Memory B cell (primary cell): ENCODE measurements at places on chromosomes 1 and 21.

DNA sequence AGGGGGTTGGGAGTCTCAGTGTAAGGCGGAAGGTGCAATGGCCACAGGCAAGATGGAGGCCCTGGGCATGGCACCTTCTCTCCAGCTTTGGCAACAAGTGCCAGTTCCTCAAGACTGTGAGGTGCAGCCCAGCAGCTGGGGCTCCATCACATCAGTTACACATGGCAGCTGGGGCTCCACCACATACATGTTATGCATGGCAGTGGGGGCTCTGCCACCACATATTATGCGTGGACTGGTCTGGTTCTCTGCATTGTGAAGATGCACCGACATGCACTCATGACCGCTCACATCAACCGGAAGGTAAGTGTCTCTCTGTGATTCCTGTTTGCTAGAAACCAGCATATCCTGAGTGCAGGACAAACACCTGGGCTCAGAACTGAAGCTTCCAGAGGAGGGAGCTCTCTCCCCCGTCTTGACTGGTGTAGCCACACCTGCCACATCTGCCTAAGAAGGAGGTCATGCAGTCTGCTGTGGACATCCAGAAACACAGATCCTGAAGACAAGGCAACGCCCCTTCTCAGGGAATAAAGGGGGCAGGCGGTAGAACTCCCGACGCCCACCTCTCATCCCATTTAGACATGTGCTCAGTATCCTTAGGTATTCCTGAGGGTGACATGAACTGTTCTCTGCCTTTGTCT is 104.1 kb upstream of the TMPRSS2 start:
- no peak for DNase-seq

GRCh38 chr1:72649211-72649888 is 367.0 kb upstream of the NEGR1 start:
- no peak for DNase-seq

- no peak for DNase-seq
These were observed 204.1 kb downstream of the FMN2 start for GRCh38 chr1:240295811-240296210.

- no peak for DNase-seq
These were observed 72.2 kb downstream of the PLEKHA6 start for GRCh38 chr1:204287466-204287891.

GRCh38 chr1:244861683-244862082 is 2.7 kb downstream of the HNRNPU start:
- DNase-seq, result no peak

GRCh38 chr1:222654849-222655248 is 37.0 kb downstream of the MIA3 start:
- peak; percentile 32 for DNase-seq

DNA sequence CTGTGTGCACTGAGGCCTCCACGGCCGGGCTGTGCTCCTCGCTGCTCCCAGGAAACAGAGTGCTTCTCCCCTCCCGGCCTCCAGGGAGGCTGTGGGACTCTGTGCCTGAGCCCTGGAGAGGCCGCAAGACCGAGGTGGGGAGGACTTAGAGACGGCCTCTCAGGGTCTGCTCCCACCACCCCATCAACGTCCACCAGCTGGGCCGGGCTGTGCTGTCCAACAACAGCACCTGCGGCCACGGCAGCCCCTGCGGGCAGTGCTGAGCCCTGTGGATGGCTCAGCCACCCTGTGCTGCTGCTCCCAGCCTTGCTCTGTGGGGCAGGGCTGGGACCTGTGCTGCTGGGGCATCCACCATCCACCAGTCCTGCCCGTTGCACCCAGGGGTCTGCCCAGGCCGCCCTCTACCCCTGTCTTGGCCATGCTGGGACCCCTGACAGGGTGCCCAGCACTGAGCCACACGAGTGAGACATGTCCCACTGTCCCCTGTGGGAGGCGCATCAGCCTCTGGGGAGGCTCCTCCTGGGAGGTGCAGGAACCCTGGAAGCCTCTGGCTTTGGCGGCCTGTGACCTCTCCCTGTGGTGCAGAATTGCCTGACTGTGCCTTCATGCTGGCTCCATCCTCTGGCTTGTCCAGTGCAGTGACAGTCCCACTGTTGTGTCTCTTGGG is 31.2 kb upstream of the LRRC3 start:
- no peak for DNase-seq

- DNase-seq, result no peak
These were observed 150.8 kb downstream of the MAST2 start for GRCh38 chr1:45953934-45954847.

- peak; percentile 57 for DNase-seq
These were observed at the start of gene CTTNBP2NL for GRCh38 chr1:112395821-112396652. Gene CTTNBP2NL, plus strand, starts transcription at chr1:112396214. Its CDS starts 19,952 bp downstream, at chr1:112416166.

DNA sequence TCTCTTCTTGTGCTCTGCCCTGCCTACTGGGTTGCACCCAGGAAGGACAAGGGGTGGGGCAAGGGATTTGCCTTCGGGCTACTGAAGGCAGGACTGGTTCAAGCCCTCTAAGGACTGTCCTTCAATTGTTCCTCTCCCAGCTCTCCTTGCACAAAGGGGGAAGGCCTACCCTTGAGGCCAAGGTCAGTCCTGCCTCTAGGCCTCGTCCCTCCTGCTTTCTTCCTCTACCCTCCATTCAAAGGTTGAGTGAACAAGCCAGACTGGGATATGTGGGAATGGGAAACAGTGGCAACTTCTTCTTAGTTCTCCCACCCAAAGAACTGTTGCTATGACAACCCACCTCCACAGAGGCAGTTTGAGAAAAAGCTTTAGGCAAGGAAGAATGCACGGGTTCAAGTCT is 2.7 kb downstream of the LURAP1 start:
- no peak for DNase-seq

GRCh38 chr21:33817663-33818451 is 97.7 kb downstream of the ATP5PO start:
- no peak for DNase-seq

GRCh38 chr1:166040202-166040997 is 126.4 kb downstream of the FAM78B start:
- no peak for DNase-seq

DNA sequence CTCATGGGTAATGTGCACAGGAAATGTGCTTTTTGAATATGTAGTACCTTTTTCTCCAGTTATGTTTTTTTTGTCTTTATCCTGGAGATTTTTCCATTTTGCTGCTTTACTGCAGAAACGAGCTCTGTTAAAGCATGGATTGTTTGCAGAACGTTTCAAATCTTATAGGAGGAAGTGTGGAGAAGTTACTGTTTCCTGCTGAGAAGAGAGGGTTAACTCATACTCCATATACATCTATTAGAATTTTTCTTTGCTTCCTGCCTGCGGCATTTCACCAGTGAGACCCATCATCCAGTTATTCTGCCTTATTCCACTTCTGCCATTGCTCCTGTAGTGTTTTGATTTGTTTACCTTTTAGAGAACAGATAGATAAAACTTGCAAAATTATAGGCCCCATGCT is 2.0 kb downstream of the RPRD2 start:
- no peak for DNase-seq

GRCh38 chr1:153771841-153772593 is 3.2 kb upstream of the SLC27A3 start:
- no peak for DNase-seq

GRCh38 chr1:6743189-6744101 is 41.8 kb upstream of the CAMTA1 start:
- no peak for DNase-seq

- DNase-seq, result no peak
These were observed 19.9 kb upstream of the KCNJ6 start for GRCh38 chr21:37936010-37936785.

- DNase-seq, result no peak
These were observed 38.8 kb downstream of the EGLN1 start for GRCh38 chr1:231383159-231383860.

DNA sequence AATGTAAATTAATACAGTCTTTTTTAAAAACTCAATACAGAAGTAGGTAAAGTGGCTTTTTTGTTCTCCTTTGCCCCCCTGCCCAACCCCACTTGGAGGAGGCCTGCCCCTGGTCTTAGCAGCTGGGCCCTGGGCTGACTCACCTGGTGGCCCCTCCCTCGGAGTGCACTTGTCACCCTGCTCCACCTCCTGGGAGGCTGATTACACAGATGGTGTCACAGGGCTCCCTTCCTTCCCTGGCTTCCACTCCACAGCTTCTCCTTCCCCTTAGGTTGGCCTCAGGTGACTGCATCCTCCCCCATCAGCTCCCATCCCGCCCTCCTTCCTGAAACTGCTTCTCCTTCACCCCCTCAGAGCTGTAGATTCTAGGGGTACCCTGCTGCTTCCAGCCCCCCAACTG is 11.7 kb upstream of the CAPN9 start:
- DNase-seq, result no peak

DNA sequence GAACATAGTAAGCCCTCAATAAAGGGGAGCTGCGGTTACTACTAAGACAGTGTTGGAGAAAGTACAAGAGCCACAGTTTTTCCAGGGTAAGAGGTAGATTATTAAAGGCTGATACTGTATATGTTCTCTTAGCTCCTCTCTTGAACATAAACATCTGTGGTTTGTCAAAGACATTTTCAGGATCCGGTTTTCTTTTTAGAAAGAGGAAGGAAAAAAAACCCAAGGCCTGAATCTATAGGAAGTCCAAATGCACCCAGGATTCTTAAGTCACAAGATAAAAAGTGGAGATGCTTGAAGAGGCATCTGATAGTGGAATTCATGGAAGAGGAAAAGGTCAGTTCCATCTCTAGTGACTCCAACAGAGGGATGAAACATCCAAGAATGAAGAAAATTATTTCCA is 24.6 kb upstream of the SLC45A3 start:
- no peak for DNase-seq

DNA sequence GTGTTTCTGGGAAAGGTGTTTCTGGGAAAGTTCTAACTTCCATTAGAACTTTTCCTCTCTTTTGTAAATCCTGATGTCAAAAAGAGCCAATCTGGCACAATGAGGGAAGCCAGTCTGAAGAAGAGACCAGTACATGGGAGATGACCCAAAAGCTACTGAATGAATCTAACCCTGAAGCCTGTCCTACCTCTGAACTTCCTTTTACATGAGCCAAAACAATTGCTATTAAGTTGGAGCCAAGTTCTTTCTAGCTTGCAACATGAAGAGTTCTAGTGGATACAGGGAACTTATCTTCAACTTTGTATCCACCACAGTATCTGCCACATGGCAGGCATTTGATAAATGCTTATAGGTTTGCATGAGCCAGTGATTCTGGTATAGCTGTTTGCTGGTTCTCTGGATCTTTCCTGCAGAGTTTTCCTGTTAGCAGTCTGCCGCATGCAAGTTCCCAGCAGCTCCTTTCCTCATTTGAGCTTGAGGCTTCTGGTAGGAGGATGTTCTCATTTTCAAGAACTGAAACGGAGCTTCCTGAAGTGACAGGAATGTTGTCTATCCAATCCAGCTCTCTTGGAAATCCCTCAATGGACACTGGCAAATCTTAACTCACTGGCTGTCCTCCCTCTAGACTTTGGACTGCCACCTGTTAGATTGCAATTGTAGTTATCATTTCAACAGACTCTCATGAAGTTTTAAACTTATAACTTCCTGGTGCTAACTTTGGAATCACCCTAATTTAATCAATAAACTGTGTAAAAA is 73.1 kb upstream of the LPGAT1 start:
- DNase-seq, result no peak

- no peak for DNase-seq
These were observed 40.0 kb upstream of the DPH5 start for GRCh38 chr1:101065575-101065974.

DNA sequence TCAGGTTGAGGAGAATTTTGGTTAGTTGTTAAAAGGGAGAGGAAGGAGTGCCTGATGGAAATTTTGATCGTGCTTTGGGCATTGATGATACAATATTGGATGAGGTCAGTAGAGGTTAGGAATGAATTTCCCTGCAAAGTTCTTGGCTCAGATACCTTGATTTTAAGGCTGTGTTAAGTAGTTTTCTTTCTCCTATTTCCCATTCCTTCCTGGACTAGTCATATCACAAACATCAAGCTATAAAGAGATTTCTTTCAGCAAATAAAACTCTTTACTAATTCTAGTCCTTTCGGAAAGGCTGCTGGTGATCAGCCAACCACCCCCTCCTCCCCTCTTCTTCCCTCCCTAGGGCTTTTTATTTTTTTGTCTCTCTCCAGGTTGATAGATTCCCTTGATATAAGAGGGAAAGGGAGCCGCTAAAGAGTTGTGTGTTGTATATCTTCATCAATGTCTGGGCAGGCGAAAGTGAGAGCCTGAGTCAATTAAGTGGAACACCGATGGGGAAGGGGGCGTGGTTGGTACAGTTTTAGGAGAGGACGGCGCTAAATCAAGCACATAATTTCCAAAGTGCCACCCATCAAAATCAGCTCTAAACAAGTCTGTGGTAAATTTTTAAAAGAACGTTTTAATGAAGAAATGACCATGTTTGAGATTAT is 100.1 kb upstream of the PLXNA2 start:
- DNase-seq, result no peak

DNA sequence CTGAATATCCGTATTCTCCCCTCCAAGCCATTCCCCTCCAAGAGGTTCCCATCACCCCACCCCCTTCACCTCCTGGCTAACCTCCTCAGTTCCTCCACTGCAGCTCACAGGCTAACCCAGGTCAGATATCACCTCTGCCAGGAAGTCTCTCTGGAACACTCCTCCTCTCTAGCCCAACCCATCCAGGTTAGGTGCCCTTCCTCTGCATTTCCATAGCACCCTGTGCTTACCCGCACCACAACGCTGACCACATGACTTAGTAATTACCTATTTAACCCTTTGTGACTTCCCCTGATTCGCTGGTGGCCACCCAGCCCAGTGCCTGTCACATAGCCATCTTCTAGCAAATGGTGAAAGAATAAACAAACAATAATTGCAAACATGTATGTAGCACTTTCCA is 49.5 kb upstream of the IFFO2 start:
- DNase-seq, result no peak
